Omental fat pad (tissue), 4 donors: ENCODE measurements at places on chromosomes 12 and 14. TPM values are rescaled to one million over a fixed set of nuclear protein-coding genes. Genes with fewer than 3 reads are reported as not detected.

KRT79 gene
- 0.46 TPM for total RNA-seq

CLEC1B gene
- not detected for total RNA-seq

GRCh38 chr14:38762426-38762825 is 340.6 kb downstream of the SEC23A start:
- no peak for DNase-seq

DNA sequence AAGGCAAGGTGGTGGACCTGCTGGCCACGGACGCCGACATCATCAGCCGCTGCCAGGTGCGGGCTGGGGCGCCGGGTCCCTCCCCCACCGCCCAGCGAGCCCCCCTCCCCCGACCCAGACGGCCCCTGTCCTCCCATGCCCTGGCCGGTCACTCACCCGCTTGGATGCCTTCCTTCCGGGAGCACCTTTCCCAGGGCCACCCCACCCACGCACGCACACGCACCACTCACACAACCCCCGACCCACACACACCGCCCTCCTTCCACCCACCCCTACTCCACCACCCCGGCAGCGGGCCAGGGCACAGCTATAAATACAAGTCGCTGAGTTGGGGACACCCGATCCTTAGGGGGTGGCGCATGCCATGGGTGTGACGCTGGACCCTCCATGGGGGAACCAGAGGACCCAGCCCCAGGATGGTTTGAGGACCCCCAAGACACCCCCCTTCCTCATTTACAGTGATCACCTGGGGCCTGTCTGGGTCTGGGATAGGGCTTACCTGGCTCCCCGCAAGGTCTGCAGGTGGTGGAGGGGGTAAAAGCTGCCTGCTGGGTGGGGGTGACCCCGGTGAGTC is 465 bp downstream of the ADSS1 start:
- DNase-seq, result no peak

DNA sequence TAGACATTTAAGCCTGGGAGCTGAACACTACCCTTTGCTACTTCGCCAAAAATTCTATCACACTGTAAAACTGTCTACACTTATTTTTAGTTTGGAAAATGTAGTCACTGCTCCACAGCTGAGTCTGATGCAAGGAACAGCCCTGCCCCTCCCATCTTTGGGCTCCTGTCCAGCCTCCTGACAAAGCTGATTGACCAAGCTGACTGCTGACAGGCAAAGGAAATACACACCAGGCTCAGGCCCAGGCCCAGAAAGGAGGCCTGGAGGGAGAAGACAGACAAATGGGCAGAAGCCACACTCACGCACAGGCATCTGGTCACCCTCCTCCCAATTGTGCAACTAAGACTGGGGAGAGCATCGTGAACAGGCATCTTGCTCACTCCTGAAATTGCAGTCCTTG is 55.3 kb downstream of the ISCA2 start:
- DNase-seq, result no peak

DNA sequence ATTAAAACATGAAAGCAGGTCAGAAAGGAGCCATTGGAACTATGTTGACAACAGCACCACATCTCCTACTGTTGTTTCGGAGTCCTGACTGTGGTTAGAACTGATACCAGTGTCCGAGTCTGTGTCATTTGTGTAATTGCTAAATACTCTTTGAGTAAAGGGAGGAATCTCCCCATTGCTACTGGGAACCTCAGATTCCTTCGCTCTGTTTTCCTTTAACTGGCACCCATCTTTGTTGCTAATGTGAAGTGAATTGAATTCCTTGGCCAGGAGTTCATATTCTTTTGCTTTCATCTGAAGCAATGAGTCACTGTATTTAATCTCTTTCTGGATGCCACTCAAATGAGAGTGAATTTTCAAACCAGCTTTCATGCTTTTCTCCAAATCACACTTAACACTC is 31.5 kb downstream of the RASSF9 start:
- no peak for DNase-seq

GRCh38 chr14:34643361-34643760 is 13.4 kb upstream of the SNX6 start:
- no peak for DNase-seq

DNA sequence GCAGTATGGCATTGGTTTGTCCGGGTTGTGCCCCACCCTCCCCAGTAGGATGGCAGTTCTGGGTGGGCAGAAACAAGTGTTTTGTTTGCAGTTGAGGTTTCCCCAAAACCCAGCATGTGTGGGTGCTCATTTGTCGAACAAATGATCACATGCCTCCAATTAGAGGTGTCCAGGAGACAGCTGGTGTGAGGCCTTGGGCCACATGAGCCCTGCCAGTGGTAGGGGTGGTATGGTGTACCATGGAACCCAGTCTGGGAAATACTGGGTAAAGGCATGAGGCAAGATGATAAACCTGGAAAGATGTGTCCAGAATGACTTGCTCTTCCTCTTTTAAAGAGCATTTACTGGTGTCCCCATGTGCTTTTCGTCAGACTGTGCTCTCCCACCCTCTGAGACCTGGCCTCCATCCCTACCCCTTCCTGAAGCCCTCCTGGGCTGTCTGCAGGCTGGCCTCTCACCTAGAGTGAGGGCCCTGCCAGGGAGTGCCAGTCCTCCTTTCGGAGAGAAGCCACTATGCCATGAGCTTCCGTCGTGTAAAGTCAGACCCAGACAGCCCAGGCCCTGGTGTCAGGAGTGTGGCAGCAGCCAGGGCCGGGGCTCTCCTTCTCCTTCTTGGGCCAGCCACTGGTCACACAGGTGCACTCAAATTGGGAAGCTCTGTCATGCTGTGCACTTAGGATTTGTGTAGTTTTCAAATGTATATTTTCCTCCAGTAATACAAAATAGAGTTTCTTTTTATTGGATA is 17.6 kb downstream of the ANKRD9 start:
- DNase-seq, result no peak
